ENCODE measurements at places on chromosomes 5 and 9. TPM values are rescaled to one million over a fixed set of nuclear protein-coding genes. Genes with fewer than 3 reads are reported as not detected.

The ASPN gene
- total RNA-seq = not detected

The PCDHB10 gene
- total RNA-seq = 1.5 TPM

The PCDHA1 gene
- total RNA-seq = 0.61 TPM

The FBLL1 gene
- 4.8 TPM for total RNA-seq

GRCh38 chr5:159094745-159095144, 5.0 kb downstream of the EBF1 start:
- DNase-seq = peak; percentile 47
